ENCODE measurements at places on chromosomes 3 and 15. TPM values are rescaled to one million over a fixed set of nuclear protein-coding genes. Genes with fewer than 3 reads are reported as not detected.

Gene UROC1
- not detected for polyA plus RNA-seq

Gene SLC38A3
- polyA plus RNA-seq = not detected

Gene C3orf18
- 2.3 TPM for polyA plus RNA-seq

Gene ROBO2
- polyA plus RNA-seq = not detected

Gene GOLGA6B
- polyA plus RNA-seq = not detected

Gene GUCA1C
- not detected for polyA plus RNA-seq

Measured in sigmoid colon (tissue), 7 donors.